Tibial nerve (tissue), 4 donors: ENCODE measurements at places on chromosomes 6 and 20.

DNA sequence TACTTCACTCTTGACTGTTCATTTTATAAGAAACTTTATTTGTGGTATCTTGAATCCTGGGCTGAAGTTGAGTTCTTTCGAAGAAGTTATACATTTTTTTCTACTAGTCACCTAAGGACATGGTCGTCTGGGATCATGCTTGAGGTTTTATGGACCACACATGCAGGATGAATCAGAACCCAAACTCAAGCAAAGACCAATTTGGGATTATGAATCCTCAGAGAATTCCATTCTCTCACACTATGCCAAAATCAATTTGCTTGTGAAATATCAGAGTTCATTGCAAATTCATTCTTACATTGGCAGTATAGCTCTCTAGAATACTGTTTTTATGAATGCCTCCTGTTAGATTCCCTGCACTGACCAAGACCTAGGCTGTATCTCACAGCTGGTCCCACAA lies 114.3 kb upstream of the HDAC2 start:
- H3K4me1 ChIP-seq, result no peaks in the 10 kb centered on the region
- H3K36me3 ChIP-seq, result no peaks in the 10 kb centered on the region
- H3K27me3 ChIP-seq, result no peaks in the 10 kb centered on the region
- H3K27ac ChIP-seq, result no peak overlapping the region
- no peak for DNase-seq

GRCh38 chr6:46484081-46484820 lies 7.0 kb downstream of the RCAN2 start:
- H3K4me1 ChIP-seq, result no peaks in the 10 kb centered on the region
- H3K36me3 ChIP-seq, result no peaks in the 10 kb centered on the region
- no peak overlapping the region for H3K4me3 ChIP-seq
- no peaks in the 10 kb centered on the region for H3K27me3 ChIP-seq
- DNase-seq, result no peak

DNA sequence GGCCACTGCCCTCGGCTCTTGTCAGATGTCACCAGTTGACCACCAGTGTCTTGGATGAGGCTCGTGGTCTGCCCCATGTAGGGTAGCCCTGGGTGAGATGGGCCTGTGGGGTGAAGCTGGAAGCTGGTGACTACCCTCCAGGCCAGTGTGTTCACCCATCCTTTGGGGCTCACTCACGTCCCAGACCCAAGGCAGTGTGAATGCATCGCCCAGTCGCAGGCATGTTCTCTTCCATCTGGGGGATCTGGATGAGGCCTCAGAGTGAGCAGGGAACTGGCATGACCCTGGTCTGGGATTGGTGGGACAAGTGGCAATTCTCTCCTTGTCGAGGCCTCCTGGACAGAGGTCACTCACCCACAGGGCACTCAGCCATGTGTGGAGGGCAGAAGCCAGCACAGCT lies 120.1 kb upstream of the PHACTR3 start:
- no peak for DNase-seq
- no peak overlapping the region for H3K4me3 ChIP-seq
- H3K27ac ChIP-seq, result no peak overlapping the region
- H3K36me3 ChIP-seq, result no peaks in the 10 kb centered on the region
- H3K27me3 ChIP-seq, result no peaks in the 10 kb centered on the region

GRCh38 chr20:50101281-50101680 lies 11.7 kb downstream of the UBE2V1 start:
- H3K27me3 ChIP-seq, result no peaks in the 10 kb centered on the region
- DNase-seq, result no peak
- peaks cover 7% of the 10 kb centered on the region for H3K36me3 ChIP-seq
- H3K4me1 ChIP-seq, result peaks cover 19% of the 10 kb centered on the region
- H3K4me3 ChIP-seq, result no peak overlapping the region

DNA sequence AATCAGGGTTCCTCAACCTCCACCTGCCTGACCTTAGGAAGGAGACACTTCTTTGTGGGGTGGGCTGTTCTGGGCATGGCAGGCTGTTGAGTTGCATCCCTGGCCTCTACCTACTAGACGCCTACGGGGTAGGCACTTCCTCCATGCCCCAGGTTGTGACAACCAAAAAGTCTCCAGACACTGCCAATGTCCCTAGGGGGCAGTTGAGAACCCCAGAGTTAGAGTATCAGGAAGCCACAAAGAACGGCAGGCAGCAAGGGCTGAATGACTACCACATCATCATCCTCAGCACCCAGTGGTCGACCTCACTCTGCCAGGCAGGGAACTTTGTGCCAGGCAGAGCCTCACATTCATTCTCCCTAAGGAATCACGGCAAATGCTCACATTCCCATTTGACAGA lies 21.5 kb downstream of the PMEPA1 start:
- no peaks in the 10 kb centered on the region for H3K36me3 ChIP-seq
- H3K4me3 ChIP-seq, result no peak overlapping the region
- H3K27me3 ChIP-seq, result no peaks in the 10 kb centered on the region
- no peak overlapping the region for H3K27ac ChIP-seq
